ENCODE measurements at places on chromosomes 5 and 9. TPM values are rescaled to one million over a fixed set of nuclear protein-coding genes. Genes with fewer than 3 reads are reported as not detected.

The RXFP3 gene
- polyA plus RNA-seq = not detected

DNA sequence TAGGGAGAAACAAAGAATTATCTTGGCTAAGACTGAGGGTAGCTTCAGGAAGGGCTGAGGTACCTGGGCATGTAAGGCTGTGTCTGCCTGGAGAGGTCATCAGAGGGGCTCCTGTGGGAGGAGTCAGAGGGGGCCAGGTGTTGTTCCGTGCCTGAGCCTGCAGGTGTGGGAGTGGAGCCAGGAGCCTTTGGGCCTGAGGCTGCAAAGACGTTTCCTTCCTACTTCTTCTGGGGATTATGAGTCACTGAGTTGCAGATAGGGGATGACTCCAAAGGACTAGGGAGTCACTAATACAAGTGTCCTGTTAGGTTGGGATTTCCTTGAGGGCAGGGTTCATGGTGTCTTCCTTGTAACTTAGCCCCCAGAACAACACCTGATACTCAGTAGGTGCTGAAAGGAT lies 391.1 kb downstream of the ARHGEF28 start:
- DNase-seq = no peak

DNA sequence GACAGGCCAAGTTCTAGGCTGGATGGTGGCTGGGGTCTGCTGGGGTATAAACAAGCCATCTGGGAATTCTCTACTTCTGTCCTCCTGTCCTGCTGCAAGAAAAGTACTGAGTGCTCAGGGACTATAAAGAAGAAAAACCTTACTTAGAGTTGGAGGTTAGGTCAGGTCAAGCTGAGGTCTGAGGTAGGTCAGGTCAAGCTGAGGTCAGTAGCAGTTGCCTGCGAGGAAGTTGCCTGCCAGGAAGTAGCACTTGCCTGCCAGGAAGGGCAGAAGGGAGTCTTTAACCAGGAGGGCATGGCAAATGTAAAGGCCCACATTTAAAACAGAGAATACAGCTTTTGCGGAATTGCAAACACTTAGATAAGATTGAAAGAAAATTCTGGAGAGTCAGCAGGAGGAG lies 51.3 kb upstream of the PRLR start:
- no peak for DNase-seq

DNA sequence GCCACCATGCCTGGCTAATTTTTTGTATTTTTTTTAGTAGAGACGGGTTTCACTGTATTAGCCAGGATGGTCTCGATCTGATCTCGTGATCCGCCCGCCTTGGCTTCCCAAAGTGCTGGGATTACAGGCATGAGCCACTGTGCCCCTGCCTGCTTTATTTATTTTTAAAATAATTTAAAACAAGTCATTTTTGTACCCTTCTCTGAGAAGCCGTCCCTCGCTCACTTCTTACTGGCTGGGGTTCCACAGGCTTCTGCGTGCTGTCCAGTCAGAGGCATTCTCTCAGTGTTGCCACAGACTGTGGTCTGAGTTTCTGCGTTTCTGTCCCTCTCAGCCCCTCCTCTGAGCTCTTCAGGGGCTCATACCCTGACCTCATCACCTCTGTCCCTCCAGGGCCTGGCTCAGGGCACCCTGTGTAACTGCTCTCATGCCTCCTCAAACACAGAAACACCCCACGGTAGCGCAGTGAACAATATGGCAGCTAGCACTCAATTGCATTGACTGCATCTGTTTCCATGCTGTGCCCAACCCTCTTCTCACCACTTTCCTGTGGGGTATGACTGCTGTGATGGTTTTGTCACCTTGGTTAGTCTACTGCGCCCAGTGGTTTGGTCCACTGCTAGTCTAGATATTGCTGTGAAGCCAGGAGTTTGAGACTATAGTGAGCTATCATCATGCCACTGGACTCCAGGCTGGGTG lies 44.3 kb upstream of the SH3PXD2B start:
- no peak for DNase-seq

- no peak for DNase-seq
Measured at GRCh38 chr5:154577416-154577815, 99.4 kb upstream of the HAND1 start.
